ENCODE measurements at places on chromosomes 12 and 14. TPM values are rescaled to one million over a fixed set of nuclear protein-coding genes. Genes with fewer than 3 reads are reported as not detected.
A peak's percentile ranks its signal among the peaks of the same experiment; 100 is the strongest.

GRCh38 chr12:52246720-52247621 is 13.9 kb downstream of the KRT7 start:
- peak overlapping the region; percentile 46 for H3K4me3 ChIP-seq
- DNase-seq, result no peak
- H3K27me3 ChIP-seq, result peaks cover 36% of the 10 kb centered on the region
- peak overlapping the region; percentile 86 for H3K27ac ChIP-seq
- peaks cover 7% of the 10 kb centered on the region for H3K36me3 ChIP-seq

- peaks cover 17% of the 10 kb centered on the region for H3K4me1 ChIP-seq
- peak overlapping the region; percentile 55 for H3K27ac ChIP-seq
- H3K4me3 ChIP-seq, result no peak overlapping the region
Observed at GRCh38 chr12:3098436-3098835, 21.3 kb downstream of the TSPAN9 start.

DNA sequence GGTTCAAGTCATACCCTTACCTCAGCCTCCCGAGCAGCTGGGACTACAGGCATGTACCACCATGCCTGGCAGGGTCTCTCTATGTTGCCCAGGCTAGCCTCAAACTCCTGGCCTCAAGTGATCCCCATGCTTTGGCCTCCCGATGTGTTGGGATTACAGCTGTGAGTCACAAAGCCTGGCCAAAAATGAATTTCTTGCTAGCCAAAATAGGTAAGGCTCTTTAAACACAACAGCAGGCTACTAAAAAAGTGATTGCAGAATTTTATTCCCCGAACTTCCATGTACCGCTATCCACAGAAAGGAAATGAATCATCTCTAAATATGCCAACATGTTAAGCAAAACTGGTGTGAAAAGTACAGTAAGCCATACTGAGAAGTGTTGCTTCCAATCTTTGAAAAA is 50.6 kb downstream of the WDHD1 start:
- no peak overlapping the region for H3K27ac ChIP-seq
- H3K4me1 ChIP-seq, result no peaks in the 10 kb centered on the region
- no peak overlapping the region for H3K4me3 ChIP-seq
- peaks cover 4% of the 10 kb centered on the region for H3K36me3 ChIP-seq

- H3K27ac ChIP-seq, result peak overlapping the region; percentile 95
- peaks cover 8% of the 10 kb centered on the region for H3K36me3 ChIP-seq
- H3K4me3 ChIP-seq, result peak overlapping the region; percentile 66
Observed at GRCh38 chr12:101018540-101018939, 191.5 kb downstream of the SLC5A8 start.

DNA sequence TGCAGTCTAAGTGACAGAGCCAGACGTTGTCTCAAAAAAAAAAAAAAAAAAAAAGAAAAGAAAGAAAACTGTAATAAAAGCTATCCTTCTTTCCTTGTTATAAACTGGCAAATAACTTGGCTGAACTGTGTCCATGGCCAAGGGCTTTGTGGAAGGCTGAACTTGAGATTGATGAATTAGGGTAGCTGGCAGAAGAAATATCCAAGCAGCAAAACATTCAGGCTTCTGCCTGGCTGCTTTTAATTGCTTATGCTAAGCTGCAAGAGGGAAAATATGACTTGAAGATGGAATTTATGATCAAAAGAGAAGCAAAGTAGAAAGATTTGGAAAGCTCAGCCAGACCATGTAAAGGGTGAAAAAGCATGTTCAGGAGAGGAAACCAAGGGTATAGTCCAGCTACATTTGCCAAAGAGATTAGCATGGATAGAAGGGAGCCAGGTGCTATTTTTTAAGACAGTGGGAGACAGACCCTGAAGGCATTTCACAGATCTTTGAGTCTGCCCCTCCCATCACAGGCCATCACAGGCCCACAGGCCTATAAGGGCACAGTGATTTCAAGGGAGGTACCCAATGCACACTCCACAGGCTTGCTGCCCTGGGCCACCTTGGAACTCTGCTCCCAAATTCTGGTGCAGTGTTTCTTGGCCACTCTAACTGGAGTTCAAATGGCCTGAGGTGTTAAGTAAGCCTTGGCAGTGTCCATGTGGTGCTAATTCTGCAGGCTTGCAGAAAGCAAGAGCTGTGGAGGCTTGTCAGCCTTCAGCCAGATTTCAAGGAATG is 226.0 kb downstream of the AEBP2 start:
- H3K27me3 ChIP-seq, result no peaks in the 10 kb centered on the region
- no peaks in the 10 kb centered on the region for H3K4me1 ChIP-seq
- no peak overlapping the region for H3K4me3 ChIP-seq
- peaks cover 8% of the 10 kb centered on the region for H3K36me3 ChIP-seq

GRCh38 chr14:68807148-68807600 is 14.3 kb upstream of the ZFP36L1 start:
- peak; percentile 62 for DNase-seq
- H3K36me3 ChIP-seq, result peaks cover 6% of the 10 kb centered on the region
- no peak overlapping the region for H3K4me3 ChIP-seq
- peaks cover 26% of the 10 kb centered on the region for H3K4me1 ChIP-seq
- H3K27ac ChIP-seq, result peak overlapping the region; percentile 29

- H3K27me3 ChIP-seq, result no peaks in the 10 kb centered on the region
- DNase-seq, result no peak
- H3K4me3 ChIP-seq, result no peak overlapping the region
Observed at GRCh38 chr14:59284059-59284458, 95.6 kb downstream of the DAAM1 start.

- no peaks in the 10 kb centered on the region for H3K27me3 ChIP-seq
- peaks cover 61% of the 10 kb centered on the region for H3K4me1 ChIP-seq
- H3K27ac ChIP-seq, result no peak overlapping the region
- no peak for DNase-seq
- H3K4me3 ChIP-seq, result no peak overlapping the region
Observed at GRCh38 chr14:100386121-100386520, 63.0 kb downstream of the SLC25A47 start.

- no peak overlapping the region for H3K4me3 ChIP-seq
- no peak for DNase-seq
- peaks cover 5% of the 10 kb centered on the region for H3K4me1 ChIP-seq
- no peak overlapping the region for H3K27ac ChIP-seq
Observed at GRCh38 chr14:56487761-56488160, 91.8 kb upstream of the TMEM260 start.

- H3K27ac ChIP-seq, result peak within 1 kb of the TSS; percentile 83
- H3K27me3 ChIP-seq, result no peaks in the 10 kb centered on the region
Observed at GRCh38 chr14:104689109-104689880, at the start of gene INF2. Gene INF2 (plus strand): TSS chr14:104689618. CDS start chr14:104701366, 11,748 bp downstream.

DNA sequence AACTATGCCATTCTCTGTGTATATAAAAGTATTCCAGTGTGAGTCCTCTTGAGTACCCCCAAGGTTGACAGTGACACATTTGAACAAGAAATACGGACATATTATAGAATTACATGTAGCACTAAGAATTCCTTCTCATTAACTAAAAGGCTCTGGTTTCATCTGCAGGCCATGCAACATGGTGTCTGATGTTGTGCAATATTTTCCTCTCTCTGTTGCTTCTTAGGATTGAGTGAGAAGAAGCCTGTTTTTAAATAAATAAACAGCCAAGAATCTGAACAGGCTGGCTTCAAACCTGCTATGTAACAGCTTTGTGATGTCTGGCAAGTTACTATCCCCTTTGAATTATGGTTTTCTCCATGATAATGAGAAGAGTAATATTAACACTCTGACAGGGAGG is 22.2 kb upstream of the CCER1 start:
- no peak overlapping the region for H3K27ac ChIP-seq
- no peaks in the 10 kb centered on the region for H3K27me3 ChIP-seq
- no peaks in the 10 kb centered on the region for H3K36me3 ChIP-seq
- no peak overlapping the region for H3K4me3 ChIP-seq
- H3K4me1 ChIP-seq, result peaks cover 33% of the 10 kb centered on the region

DNA sequence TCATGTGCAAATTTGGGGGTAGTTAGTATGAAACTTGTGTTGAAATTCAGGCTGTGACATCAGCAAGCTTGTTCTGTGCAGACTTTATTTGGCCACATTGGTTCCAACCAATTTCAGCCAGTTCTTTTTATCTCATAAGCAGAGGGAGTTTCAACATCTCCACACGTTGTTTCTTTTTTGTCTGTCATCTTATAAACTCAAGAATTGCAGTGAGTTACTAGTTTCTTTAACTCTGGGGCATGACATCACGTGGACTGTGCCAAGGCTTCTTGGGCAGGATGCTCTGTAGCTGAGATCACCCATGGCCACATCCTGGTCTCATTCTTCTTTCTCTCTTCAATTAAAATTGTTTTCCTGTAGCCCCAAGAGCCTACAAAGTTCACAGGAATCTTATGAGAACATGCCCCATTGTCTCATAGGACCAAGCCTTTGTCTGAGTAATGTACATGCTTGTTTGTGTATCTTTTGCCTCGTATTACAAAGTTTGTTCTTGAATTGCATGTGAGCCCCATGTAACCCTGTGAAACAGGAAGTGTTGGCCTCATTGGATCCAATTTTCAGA is 982.0 kb upstream of the TMEM132C start:
- peaks cover 12% of the 10 kb centered on the region for H3K4me1 ChIP-seq
- H3K4me3 ChIP-seq, result no peak overlapping the region
- peaks cover 19% of the 10 kb centered on the region for H3K27me3 ChIP-seq
- no peaks in the 10 kb centered on the region for H3K36me3 ChIP-seq
- DNase-seq, result no peak

IFI27 gene
- 15.5 TPM for total RNA-seq

- DNase-seq, result no peak
- no peaks in the 10 kb centered on the region for H3K36me3 ChIP-seq
- H3K4me1 ChIP-seq, result peaks cover 6% of the 10 kb centered on the region
- H3K27ac ChIP-seq, result no peak overlapping the region
Observed at GRCh38 chr12:114580306-114580705, 103.7 kb downstream of the TBX3 start.

DNA sequence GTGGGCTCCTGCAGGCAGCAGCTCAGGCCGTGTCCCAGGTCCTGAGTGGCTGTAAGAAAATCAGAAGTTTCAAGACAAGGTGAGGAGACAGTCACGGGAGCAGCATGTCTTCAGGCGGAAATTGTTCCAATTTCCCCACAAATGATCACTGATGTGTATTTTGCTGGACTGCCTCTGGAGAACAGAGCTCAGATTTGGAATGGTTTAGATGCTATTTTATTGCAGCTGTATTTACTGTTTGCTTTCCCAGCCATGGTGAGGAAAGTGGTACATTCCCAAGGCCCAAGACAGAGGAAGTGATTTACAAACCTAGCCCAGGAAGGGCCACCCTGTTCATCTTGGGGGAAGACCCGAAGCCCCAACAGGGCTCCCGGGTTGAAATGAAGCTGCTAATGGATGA is 195.6 kb downstream of the CHST11 start:
- peaks cover 44% of the 10 kb centered on the region for H3K4me1 ChIP-seq
- H3K36me3 ChIP-seq, result peaks cover 3% of the 10 kb centered on the region
- H3K27me3 ChIP-seq, result no peaks in the 10 kb centered on the region
- DNase-seq, result no peak
- no peak overlapping the region for H3K27ac ChIP-seq

- H3K27ac ChIP-seq, result peak overlapping the region; percentile 89
- peaks cover 13% of the 10 kb centered on the region for H3K4me1 ChIP-seq
- peak overlapping the region; percentile 94 for H3K4me3 ChIP-seq
- no peak for DNase-seq
- peaks cover 6% of the 10 kb centered on the region for H3K36me3 ChIP-seq
Observed at GRCh38 chr12:102061096-102061559, 663 bp downstream of the WASHC3 start.

- peaks cover 22% of the 10 kb centered on the region for H3K27me3 ChIP-seq
- peaks cover 19% of the 10 kb centered on the region for H3K4me1 ChIP-seq
- H3K4me3 ChIP-seq, result no peak overlapping the region
- peak; percentile 44 for DNase-seq
Observed at GRCh38 chr14:105128059-105128458, 40.5 kb downstream of the JAG2 start.

GRCh38 chr12:57474862-57475261 is 4.8 kb downstream of the ARHGAP9 start:
- H3K27me3 ChIP-seq, result peaks cover 80% of the 10 kb centered on the region
- DNase-seq, result no peak
- no peak overlapping the region for H3K27ac ChIP-seq
- no peaks in the 10 kb centered on the region for H3K4me1 ChIP-seq
- H3K4me3 ChIP-seq, result peak overlapping the region; percentile 48
- H3K36me3 ChIP-seq, result no peaks in the 10 kb centered on the region

GRCh38 chr12:45660330-45660729 is 69.2 kb upstream of the ARID2 start:
- DNase-seq, result no peak
- no peaks in the 10 kb centered on the region for H3K36me3 ChIP-seq
- H3K4me1 ChIP-seq, result no peaks in the 10 kb centered on the region
- peaks cover 3% of the 10 kb centered on the region for H3K27me3 ChIP-seq
- H3K4me3 ChIP-seq, result no peak overlapping the region

GRCh38 chr14:96710060-96710666 is 87.0 kb upstream of the VRK1 start:
- H3K36me3 ChIP-seq, result no peaks in the 10 kb centered on the region
- H3K4me1 ChIP-seq, result no peaks in the 10 kb centered on the region
- no peak for DNase-seq
- H3K27ac ChIP-seq, result no peak overlapping the region
- H3K4me3 ChIP-seq, result no peak overlapping the region
- peaks cover 8% of the 10 kb centered on the region for H3K27me3 ChIP-seq

RNASE3 gene
- not detected for total RNA-seq

- no peak overlapping the region for H3K27ac ChIP-seq
- no peak overlapping the region for H3K4me3 ChIP-seq
- peaks cover 3% of the 10 kb centered on the region for H3K36me3 ChIP-seq
- no peaks in the 10 kb centered on the region for H3K27me3 ChIP-seq
Observed at GRCh38 chr14:103250181-103250580, 83.9 kb upstream of the EIF5 start.

DNA sequence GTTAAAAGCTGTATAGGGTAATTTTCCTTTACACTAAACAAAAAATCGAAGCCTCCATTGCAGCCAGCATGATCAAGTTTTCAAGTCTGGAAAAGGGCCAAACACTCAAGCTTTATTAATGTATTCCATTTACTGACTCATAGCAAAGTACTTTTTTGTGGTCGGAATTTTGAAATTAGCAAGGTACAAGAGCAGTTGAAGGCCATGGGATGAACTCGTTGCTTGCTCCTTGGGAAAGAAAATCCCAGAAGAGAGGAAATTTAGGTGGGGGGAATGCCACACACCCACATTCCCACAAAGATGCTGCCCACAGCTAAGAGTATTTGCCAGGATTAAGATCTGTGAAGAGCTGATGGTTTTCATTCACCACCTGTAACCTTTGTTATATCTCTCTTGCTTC is 333.7 kb downstream of the EGLN3 start:
- no peak overlapping the region for H3K4me3 ChIP-seq
- no peaks in the 10 kb centered on the region for H3K36me3 ChIP-seq
- H3K4me1 ChIP-seq, result peaks cover 3% of the 10 kb centered on the region
- no peak overlapping the region for H3K27ac ChIP-seq
- peaks cover 49% of the 10 kb centered on the region for H3K27me3 ChIP-seq
- no peak for DNase-seq

PZP gene
- total RNA-seq, result 0.12 TPM

- H3K4me1 ChIP-seq, result no peaks in the 10 kb centered on the region
- DNase-seq, result no peak
- H3K27ac ChIP-seq, result no peak overlapping the region
- H3K27me3 ChIP-seq, result no peaks in the 10 kb centered on the region
- H3K4me3 ChIP-seq, result no peak overlapping the region
- H3K36me3 ChIP-seq, result peaks cover 41% of the 10 kb centered on the region
Observed at GRCh38 chr12:121252712-121253345, 42.9 kb downstream of the P2RX4 start.

GRCh38 chr12:69024413-69024812 is 91.4 kb upstream of the CPM start:
- H3K4me1 ChIP-seq, result no peaks in the 10 kb centered on the region
- H3K27ac ChIP-seq, result peak overlapping the region; percentile 49
- H3K4me3 ChIP-seq, result no peak overlapping the region
- DNase-seq, result no peak
- H3K36me3 ChIP-seq, result no peaks in the 10 kb centered on the region

Measured in type B pancreatic cell (in vitro differentiated cells).